ENCODE measurements at places on chromosomes 7 and 10.

DNA sequence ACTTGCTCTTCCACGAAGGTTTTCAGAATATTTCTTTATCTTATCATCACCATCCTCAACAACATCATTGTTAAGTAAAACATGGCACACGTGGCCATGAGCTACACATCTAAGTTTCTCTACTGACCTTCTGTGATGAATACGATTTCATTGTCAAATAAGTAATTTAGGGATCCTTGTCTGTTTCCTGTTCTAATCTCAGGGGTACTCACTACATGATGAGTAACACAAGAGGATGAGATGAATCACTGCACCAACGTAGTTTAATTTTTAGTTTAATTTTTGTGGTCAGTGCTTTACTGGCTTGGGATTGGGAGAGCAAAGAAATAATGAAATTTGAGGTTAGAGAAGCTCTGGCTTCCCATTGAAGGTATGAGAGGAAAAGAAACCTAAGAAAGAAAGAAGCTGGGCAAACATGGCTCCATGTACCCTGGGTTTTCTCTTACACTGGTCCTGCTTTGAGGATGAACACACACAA lies 461.9 kb upstream of the KLF6 start:
- no peaks in the 10 kb centered on the region for H3K36me3 ChIP-seq
- no peak overlapping the region for H3K27ac ChIP-seq
- no peak for DNase-seq
- no peak overlapping the region for H3K4me3 ChIP-seq
- peaks cover 25% of the 10 kb centered on the region for H3K4me1 ChIP-seq
- H3K27me3 ChIP-seq, result no peaks in the 10 kb centered on the region

DNA sequence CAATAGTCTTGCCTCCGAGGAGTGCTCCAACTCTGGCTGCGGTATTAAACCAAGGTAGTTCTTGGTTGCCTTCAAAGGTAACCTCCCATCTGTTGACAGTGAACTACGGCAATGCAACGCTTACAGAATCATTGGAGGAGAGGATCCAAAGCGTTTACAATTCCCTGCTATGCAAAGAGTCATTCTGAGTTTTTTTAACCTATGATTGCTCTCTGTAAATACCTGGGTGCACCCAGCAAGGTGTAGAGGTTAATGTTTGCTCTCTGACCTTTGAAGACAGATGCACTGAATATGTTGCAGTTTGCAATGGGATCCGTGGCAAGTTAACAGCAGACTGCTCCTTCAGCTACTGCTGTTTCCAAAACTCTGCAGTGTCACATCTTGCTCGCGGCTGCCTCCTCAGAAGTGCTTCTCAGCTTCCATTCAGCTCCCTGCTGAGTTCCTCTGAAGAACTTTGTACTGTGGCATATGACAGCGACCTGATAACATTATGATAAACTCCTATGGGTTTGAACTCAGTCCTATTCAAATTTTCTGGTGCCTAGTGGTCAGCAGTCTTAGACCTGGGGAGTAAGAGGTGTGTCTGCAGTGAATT lies 29.0 kb downstream of the KIAA1217 start:
- peak overlapping the region; percentile 91 for H3K4me3 ChIP-seq
- H3K4me1 ChIP-seq, result peaks cover 56% of the 10 kb centered on the region
- no peaks in the 10 kb centered on the region for H3K27me3 ChIP-seq
- no peak for DNase-seq
- peaks cover 5% of the 10 kb centered on the region for H3K36me3 ChIP-seq

DNA sequence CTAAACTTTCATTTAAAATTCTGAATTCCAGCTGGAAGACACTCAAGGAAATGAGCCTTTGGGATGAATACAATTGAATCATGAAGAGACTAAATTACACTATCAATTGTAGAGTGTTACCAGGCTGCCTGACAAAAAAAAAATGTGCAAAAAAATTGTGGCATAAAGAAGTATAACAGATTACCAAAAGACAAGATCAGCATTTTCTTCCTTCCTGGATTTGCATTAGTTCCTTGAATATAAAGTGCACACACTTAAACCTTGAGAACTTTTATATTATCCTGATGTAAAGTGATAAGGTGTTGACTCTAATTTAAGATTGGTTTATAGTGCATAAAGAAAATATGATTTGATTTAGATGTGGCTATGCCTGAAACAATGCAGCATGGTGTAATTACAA lies 412.7 kb upstream of the KLF6 start:
- no peak for DNase-seq
- no peak overlapping the region for H3K27ac ChIP-seq
- H3K4me1 ChIP-seq, result peaks cover 28% of the 10 kb centered on the region
- H3K4me3 ChIP-seq, result no peak overlapping the region

DNA sequence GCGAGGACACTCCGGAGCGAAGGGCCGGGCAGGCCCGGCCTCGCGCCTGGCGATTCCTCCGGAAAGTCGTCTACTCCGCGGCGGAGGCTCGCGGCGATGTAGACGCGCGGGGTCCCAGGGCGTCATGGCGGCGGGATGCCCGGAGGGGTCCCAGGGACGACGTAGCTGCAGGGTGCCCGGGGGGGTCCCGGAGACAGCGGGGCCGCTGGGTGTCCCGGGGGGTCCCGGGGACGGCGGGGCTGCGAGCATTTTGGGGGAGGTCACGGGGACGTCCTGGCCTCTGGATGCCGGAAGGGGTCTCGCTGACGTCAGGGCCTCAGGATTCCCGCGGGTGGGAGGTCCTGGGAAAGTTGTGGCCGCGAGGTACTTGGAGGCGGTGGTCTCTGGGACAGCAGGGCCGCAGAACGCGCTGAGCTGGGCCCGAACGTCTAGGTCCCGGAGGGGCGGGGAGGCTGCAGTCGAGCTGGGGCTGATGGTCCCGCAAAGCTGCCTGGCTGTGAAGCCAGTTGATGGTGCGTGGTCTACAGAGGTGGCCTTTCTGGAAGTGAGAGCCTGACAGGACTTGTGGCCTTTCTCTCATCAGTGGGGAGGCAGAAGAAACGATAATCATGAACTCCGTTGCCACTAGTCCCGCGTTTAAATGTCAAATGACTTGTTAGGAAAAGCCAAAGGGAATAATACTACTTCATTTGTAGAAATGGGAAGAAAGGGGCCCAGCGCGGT lies 637 bp downstream of the HSPA14 start:
- H3K27ac ChIP-seq, result peak overlapping the region; percentile 98
- H3K36me3 ChIP-seq, result peaks cover 4% of the 10 kb centered on the region
- peaks cover 22% of the 10 kb centered on the region for H3K4me1 ChIP-seq
- H3K4me3 ChIP-seq, result peak overlapping the region; percentile 97
- H3K27me3 ChIP-seq, result no peaks in the 10 kb centered on the region

DNA sequence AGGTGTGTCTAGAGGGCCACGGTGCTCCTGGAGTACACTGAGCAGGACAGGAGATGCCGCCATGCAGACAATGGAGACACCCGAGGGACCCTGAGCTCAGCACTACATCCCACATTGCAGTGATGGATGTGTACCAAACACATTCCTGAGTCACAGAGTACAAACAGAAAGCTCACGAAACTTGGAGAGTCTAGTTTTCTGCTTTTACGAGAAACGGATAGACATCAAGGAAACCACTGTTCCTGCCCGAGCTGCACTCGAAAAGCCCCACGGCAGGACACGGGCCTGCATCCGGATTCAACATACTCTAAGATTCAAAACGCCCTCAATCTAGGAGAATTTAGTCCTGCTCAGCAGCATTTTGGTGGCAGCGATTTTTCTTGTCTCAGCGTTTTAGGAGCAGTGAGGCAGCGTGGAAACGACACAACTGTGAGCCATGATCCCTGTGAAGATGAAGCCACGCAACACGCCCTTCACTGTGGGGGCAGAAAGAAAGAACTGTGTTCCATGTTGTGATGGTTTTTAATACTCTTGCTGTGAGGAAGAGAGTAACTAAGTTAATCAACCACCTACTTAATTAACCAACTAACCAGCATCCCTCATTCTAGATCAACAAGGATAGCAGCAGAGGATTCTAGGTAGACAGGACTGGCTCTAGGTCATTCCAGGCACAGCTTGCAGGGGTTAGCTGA lies 3.2 kb downstream of the TNS3 start:
- peak overlapping the region; percentile 86 for H3K27ac ChIP-seq
- H3K4me1 ChIP-seq, result peaks cover 80% of the 10 kb centered on the region
- peaks cover 13% of the 10 kb centered on the region for H3K27me3 ChIP-seq

DNA sequence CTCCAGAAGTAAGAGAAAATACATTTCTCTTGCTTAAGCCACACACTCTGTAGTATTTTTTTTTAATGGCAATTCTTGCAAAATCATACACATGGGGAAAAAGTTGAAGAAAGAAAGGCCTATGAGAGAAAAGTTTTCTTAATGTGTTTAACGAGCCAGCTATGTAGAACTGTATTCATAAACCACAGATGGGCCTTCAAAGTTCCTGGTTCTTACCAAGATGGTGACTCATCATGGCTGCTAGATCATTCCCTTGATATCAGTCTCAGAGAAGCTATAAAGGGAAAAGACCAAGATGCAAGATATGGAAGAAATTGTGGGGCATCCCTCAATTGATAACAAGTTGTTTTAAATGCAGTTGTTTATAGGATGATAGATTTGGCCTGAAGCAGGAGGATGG lies 992.7 kb upstream of the MBL2 start:
- no peak overlapping the region for H3K4me3 ChIP-seq
- H3K4me1 ChIP-seq, result no peaks in the 10 kb centered on the region
- no peaks in the 10 kb centered on the region for H3K36me3 ChIP-seq

- no peak overlapping the region for H3K27ac ChIP-seq
- no peaks in the 10 kb centered on the region for H3K4me1 ChIP-seq
- H3K4me3 ChIP-seq, result no peak overlapping the region
- H3K27me3 ChIP-seq, result no peaks in the 10 kb centered on the region
These were observed 8.3 kb downstream of the PEX1 start for GRCh38 chr7:92520024-92520423.

DNA sequence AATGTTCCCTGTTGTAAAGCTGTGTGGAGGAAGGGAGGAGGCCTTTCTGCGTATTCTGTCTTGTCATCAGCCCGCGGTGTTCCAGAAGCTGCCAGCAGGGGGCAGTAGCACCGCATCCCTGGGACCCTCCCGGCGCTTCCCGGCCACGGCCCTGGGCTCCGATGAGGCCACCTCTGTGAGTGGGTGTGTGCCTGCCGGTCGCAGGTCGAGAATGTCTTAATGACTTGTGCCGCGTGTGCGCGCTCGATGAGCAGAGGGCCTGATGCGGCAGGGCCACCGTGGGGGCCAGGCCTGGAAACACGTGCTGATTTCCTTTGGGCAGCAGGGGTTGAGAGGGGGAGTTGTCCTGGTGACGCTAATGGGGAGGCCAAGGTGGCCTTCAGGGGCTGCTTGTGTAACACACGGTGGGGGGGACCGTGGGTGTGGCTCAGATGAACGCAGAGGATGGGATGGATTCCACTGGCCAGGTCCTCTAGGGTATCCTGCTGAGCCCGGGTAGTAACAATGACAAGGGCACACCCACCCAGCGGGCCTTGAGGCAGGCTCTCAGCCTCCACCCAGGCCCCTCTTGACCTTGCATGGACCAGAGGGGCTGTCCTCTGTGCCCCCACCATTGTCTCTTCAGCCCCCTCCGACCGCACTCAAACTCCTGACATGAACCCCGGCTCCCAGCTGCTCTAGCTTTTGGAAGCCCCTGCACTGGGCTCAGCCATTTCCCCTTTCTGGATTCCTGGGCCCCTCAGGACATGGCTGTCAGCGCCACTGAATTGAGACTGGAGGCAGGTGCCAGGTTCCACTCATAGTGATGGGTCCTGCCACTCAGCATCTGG lies 135.9 kb upstream of the PODXL start:
- no peaks in the 10 kb centered on the region for H3K36me3 ChIP-seq
- peaks cover 12% of the 10 kb centered on the region for H3K4me1 ChIP-seq
- peaks cover 38% of the 10 kb centered on the region for H3K27me3 ChIP-seq
- peak overlapping the region; percentile 21 for H3K4me3 ChIP-seq
- DNase-seq, result peak; percentile 84
- no peak overlapping the region for H3K27ac ChIP-seq

DNA sequence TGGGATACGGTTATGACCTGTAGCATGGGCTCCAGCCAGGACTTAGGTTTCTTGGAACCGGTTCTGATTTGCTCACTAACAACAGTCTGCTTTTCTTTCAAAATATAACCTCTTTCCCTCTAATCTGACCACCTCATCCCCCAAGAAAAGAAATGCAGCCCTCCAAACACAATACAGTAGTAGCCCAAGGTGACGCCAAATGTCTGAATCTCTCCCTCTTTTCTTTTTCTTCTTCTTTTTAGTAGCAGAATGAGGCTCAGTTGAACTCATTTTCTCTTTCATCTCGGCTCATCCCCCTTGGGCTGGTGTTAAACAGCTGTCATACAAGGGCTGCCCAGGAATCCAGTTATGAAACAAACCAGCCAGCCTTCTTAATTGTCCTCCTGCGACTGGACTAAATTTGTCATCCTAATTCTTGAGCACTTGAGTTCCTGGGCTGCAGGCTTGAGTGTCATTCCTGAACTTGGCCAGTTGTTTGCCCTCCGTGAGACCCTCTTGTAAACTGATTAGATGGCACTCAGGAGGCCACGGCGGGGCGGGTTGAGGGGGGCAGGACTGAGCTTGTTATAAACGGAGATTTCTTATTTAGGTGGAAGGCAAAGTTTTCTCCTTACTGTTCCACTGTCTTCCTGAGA lies 94.8 kb downstream of the SORCS3 start:
- peak overlapping the region; percentile 5 for H3K27ac ChIP-seq
- peak overlapping the region; percentile 71 for H3K4me3 ChIP-seq
- no peaks in the 10 kb centered on the region for H3K36me3 ChIP-seq
- peaks cover 25% of the 10 kb centered on the region for H3K4me1 ChIP-seq

- no peaks in the 10 kb centered on the region for H3K36me3 ChIP-seq
- no peak overlapping the region for H3K27ac ChIP-seq
- H3K4me1 ChIP-seq, result peaks cover 3% of the 10 kb centered on the region
- H3K4me3 ChIP-seq, result no peak overlapping the region
- DNase-seq, result no peak
These were observed 109.0 kb upstream of the TMEM106B start for GRCh38 chr7:12102126-12102525.

DNA sequence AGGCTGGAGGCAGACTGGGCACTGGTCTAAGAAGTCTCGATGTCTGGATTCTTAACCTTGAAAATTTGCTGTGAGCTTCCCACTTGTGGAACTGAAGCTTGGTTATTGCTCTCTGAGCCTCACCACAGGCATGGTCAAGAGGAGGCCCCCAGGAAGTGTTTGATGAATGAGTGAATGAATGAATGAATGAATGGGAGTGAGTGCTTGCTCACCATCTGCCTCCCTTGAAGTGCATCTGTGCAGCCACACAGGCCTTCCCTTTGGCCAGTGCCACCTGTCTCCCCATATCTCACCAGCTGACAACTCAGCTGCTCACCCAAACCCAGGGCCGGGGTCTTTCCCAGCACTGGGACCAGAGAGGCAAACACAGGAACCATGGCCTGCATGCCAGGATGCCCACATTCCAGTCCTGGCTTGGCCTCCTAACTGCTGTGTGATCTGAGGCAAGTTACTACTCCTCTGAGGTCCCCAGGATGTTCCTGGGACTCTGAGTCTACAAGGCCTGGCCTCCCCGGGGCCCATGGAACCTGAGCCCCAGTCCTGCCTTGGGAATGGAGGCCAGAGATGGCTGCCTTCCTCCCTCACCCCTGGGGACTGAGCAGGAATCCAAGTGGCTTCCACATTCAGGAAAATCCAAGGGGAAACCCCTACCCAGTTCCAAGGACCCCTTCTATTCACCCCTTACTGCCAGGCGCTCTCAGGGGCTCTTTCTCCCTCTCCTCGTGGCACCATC lies 51.4 kb upstream of the SLC29A3 start:
- H3K36me3 ChIP-seq, result no peaks in the 10 kb centered on the region
- H3K4me1 ChIP-seq, result peaks cover 53% of the 10 kb centered on the region
- no peak for DNase-seq
- no peaks in the 10 kb centered on the region for H3K27me3 ChIP-seq

- no peaks in the 10 kb centered on the region for H3K4me1 ChIP-seq
- peaks cover 32% of the 10 kb centered on the region for H3K36me3 ChIP-seq
- no peak overlapping the region for H3K27ac ChIP-seq
- no peaks in the 10 kb centered on the region for H3K27me3 ChIP-seq
- DNase-seq, result no peak
These were observed 52.8 kb downstream of the NRF1 start for GRCh38 chr7:129664029-129665012.

GRCh38 chr10:131982185-131982756 lies 548 bp upstream of the BNIP3 start:
- H3K4me1 ChIP-seq, result peaks cover 18% of the 10 kb centered on the region
- peaks cover 42% of the 10 kb centered on the region for H3K27me3 ChIP-seq
- H3K27ac ChIP-seq, result no peak overlapping the region
- no peak for DNase-seq

Measured in type B pancreatic cell (in vitro differentiated cells).